Activated T-cell treated with anti-CD3 and anti-CD28 coated beads, Interleukin-2, amount 50 U/mL, for 4 hours (primary cell): ENCODE measurements at places on chromosomes 11 and 22.

DNA sequence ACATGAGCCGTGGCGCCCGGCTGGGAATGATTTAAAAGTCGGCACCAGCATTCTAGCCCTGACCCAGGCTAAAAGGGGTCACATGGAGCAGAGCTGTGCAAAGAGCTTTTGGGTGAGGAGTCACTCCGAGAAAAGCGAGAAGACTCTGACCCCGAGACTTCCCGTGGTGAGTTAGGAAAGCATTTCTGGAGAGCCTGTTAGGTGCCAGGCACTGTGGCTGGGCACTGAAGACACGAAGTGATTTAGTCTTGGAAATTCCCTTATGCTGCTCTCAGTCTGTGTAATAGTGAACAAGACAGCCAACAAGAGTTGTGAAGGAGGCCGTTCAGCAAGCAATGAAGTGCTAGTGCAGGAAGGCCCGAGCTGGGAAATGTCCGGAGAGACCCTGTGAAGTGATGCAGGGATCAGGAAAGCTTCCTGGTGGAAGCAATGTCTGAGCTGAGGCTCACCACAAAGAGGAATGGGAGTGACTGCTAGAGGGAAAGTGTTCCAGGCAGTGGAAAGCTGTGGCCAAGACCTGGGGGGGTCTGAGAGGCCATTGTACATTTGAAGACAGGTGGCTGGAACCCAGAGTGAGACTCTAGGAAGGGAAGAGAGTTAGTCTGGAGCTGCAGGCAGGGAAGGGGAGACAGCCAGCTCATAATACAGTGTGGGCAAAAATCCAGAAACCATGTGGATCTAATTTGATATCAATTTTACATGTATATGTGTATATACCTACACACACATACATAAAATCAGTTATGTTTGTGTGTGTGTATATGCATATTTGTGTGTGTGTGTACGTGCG is 31.6 kb downstream of the MARK2 start:
- no peak for DNase-seq

DNA sequence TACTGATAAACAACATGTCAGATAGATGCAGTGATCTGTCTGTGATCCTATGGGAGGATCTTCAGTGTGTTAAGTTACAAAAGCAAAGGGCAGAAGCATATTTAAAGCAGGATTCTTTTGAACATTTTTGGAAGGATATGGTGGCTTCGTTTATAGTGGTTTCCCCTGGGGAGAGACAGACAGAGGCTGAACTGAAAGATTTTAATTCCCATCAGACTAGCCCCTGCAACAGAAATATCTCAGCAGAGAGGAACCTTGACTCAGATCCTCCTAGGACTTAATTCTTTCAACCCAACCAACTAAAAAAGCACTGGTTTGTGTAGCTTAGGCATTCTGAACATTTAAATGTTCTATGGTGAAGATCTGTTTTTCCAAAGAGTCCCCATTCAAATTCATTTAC is 5.7 kb downstream of the CLTCL1 start:
- no peak for DNase-seq

DNA sequence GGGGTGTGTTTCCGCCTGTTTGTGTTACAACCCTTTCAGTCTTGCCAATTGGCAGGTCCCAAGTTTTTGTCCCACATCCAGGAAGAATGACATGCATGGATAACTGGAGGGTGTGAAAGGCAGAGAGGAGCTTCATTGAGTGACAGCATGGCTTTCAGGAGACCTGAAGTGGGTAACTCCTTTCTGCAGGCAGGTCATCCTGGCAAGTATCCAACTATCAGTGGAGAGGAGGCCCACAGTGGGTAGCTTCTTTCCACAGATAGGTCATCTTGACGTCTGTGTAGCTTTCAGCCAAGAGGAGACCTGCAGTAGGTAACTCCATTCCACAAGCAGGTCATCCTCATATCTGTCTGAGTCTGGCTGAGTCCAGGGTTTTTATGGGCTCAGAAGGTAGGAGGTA is 1268.8 kb upstream of the CNTN5 start:
- DNase-seq, result no peak

GRCh38 chr22:36816636-36817524 is at the start of gene PVALB:
Gene PVALB, minus strand, starts transcription at chr22:36817035. Its CDS starts 30 bp downstream, at chr22:36817005.
- no peak for DNase-seq

- DNase-seq, result no peak
These were observed 25.2 kb downstream of the FAM76B start for GRCh38 chr11:95764267-95764898.

GRCh38 chr11:70429724-70430521 is 31.6 kb downstream of the CTTN start:
- DNase-seq, result no peak

DNA sequence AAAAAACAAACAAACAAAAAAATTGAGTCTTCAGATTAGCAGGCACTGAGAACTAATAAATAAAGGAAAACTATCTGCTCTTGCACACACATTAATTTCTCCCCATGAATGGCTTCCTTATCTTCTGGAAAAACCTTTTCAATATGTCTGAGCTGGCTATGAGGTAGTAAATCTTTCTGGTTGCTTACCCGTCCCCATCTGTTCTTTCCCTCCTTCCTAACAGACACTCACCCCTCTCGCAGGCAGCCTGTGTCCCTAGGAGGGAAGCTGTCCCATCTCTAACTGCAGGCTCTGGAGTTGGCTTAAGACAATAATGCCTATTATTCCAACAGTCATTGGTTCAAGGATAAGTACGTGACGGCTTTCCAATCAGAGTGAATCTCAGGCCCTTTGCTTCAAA is 8.2 kb upstream of the SCUBE2 start:
- no peak for DNase-seq

- no peak for DNase-seq
These were observed 43.4 kb upstream of the NNMT start for GRCh38 chr11:114252767-114253166.

DNA sequence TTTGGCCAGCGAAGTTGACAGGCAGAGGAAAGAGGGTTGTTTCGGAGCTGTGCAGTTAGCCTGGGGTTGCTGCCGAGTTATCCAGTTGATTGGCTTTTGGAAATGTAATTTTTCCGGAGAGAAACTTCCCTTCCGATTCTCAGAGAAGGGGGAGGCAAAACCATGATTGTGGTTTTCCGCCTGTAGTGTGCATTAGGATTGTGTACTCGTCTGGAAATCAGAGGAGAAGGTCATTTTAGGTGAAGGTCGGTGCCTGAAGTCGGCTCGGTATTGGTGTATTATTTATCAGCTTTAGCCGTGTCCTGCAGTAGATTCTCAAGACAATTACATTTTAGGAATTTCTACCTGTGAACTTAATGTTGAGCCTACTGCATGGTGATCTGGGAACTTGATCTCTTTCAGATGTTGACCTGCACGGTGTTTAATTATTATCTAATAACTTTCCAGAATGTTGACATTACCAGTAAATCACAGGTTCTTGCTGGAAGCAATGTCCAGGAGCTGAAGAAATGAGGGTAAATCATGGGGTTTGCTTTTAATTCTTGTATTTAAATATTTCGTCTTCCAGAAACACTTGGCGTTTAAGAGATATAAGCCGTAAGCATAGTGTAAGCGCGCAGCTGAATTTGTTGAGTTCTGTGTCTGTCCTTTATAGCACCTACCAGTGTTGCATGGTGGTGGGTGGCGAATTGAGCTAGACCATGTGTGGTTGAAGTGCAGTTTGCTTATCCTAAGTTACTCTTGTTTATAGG is 1.3 kb downstream of the ARHGEF12 start:
- no peak for DNase-seq

GRCh38 chr22:30175690-30176288 is 70.8 kb downstream of the LIF start:
- DNase-seq, result no peak

- DNase-seq, result no peak
These were observed 362.6 kb upstream of the CHORDC1 start for GRCh38 chr11:90585491-90585890.

- DNase-seq, result no peak
These were observed 99.2 kb upstream of the FGF3 start for GRCh38 chr11:69918231-69918937.

DNA sequence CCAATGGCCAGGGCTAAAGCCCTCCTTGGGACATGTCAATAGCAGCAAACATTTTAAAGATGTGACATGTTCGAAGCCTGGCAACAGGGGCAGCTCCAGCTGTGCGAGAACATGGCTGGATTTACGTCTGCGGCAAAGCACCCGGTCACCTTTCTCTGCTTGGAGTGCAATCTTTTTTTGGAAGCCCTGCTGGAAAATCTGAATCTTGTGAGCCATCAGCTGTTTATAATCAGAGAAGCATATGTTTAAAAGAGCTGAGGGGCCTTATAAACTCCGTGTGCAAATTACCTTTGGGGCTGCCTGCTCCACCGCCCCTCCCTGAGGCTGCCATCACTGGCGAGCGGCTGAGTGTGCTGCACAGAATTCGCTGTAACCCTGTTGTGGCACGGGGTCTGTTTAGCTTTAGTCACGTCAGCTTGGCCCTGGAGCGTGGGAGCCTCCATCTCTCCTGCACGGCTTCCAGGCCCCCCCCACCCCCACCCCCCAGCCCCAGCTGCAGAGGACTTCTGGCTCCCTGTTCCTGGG is 9.0 kb upstream of the KCNQ1OT1 start:
- no peak for DNase-seq

GRCh38 chr22:42173183-42173926 is 42.7 kb upstream of the CYP2D6 start:
- DNase-seq, result no peak

DNA sequence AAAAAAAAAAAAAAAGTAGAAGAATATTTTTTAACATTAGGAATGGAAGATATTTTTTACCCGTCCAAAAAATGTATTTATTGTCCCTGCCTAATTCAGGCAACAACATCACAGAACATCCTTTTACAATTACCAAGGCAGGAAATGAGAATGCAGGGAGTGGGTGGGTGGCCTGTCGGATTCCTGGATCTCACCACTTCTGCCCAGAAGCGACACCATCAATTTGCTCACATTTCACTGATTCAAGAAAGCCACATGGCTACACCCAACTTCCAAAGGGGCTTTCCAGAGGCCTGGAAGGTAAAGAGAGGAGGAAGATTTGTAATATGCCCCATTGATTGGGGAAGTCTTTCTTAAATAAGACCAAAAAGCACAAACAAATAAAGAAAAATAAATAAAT is 93.8 kb upstream of the CLPB start:
- no peak for DNase-seq

DNA sequence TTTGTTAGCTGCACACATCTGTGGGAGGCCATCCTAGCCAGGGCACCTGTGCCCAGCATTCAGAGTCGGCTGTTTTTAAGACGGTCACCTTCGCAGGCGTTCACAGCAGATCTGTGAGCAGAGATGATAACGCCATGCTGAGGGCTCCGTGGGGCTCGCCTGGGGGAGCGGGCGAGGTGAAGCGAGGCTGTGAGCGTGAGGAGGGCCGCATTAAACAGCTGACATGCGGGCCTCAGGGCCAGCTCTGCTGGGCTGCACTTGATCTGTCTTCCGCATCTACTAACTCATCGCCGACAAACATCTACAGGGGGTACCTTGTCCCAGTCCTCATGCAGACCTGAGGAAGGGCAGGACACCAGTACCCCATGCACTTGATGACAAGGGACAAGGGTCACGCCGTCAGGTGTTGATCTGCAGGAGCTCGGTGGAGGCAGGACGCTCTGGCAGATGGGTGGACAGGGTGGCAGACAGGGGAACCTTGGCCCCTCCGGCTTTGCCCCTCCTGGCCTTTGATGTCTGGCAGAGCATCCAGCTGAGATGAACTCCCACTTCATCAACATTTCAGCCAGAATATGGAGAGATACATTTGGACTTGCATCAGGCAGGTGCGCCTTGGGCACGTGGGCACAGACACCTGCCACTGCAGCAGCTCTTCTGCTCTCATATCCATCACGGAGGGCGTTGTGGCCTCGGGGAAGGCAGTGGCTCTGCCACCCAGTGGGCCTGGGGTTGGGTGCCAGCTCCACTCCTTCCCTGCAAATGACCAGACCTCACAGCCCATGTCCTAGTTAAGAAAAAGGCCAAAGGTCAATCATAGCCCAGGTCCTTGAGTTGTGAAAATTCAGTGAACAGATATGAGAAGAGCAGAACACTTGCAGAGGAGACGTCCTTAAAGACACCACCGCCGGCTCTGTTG is 822.9 kb downstream of the BRD1 start:
- DNase-seq, result no peak
